ENCODE measurements at places on chromosomes 6 and 20.
A peak's percentile ranks its signal among the peaks of the same experiment; 100 is the strongest.

GRCh38 chr6:140041571-140042332 is 667.3 kb upstream of the CITED2 start:
- no peak for DNase-seq

GRCh38 chr20:13263451-13263850 is 42.4 kb downstream of the ISM1 start:
- no peak for DNase-seq

DNA sequence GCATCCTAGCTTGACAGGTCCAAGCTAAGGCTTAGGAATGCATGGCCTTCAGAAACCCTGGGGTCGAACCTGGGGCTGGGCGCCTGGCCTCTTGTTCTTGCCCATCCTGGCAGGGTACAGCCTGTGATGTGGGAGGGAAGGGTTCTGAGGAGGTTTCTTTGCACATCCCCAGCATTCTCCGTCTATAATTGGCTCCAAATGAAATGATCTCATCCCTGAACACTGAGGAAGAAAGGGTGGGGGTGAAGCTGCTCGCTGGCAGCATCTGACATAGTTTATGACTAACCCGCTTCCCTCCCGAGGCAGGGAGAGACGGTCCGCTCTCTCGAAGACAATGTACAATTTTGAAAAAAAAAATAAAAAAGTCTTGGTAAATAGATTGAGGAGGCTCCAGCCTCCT is 67.1 kb upstream of the ZNFX1 start:
- peak; percentile 85 for DNase-seq

- no peak for DNase-seq
Observed at GRCh38 chr6:151808371-151809241, 1.1 kb downstream of the ESR1 start.

GRCh38 chr20:60586269-60587050 is 628.2 kb downstream of the CDH26 start:
- no peak for DNase-seq

- DNase-seq: peak; percentile 66
Observed at GRCh38 chr6:156953479-156954146, 176.4 kb downstream of the ARID1B start.

DNA sequence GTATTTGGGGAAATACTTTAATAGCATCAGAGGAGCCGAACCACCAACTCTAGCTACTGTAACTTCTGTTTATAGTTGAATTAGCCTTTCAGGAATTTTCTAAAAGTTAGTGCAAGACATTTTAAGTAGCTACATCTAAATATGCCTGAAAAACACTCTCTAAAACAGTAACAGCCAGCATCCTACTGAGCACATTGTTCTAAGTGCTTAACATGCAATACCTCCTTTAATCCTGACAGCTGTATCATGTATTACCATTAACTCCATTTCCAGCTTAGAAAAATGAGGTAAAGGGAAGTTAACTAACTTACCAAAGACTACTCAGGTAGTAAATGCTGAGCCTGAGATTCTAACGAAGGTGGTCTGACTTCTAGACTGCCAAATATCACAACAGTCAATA is 120.7 kb downstream of the DST start:
- DNase-seq: no peak

DNA sequence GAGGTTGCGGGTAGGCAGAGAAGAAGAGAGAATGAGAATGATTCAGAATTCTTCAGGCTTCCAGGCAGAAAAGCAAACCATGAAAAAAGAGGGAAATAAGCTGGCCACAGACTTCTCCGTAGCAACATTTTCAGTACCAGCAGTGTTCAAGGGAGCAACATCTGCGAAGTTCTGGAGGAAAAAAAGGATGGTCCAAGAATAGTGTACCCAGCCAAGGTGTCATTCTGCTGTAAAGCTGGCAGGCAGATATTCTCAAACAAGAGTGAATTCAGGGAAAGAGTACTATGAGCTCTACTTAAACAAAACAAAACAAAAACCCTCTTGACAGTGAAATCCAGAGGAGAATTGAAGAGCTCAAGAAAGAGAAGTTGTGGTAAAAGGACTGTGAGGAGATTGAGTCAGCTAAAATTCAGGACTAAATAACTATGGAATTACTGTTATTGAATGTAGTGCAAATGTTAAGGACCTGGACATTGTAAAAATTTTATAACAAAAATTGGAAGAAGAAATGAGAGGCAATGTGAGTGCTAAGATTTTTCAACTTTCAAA is 86.5 kb downstream of the ATRN start:
- no peak for DNase-seq

GRCh38 chr20:7291323-7291943 is 523.9 kb downstream of the BMP2 start:
- no peak for DNase-seq

- no peak for DNase-seq
Observed at GRCh38 chr20:46435146-46435545, 28.7 kb upstream of the ELMO2 start.

DNA sequence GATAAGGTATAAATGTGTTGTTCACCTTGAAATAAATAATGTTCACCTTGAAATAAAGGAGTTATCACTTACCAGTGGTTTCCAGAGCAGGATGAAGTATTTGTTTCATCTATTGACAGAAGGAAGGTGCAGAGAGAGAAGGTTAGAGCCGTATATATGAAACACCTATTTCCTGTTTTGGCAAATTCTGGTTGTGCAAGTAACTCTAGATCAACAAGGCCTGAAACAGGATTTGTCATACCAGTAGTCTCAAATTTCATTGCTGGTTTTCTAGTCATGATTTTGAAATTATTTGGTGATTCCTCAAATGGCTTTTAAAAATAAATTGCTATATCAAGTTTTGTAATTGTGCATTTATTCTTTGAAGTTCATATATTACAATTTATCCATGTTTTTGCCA is at the start of gene CRISP3:
CRISP3 (minus strand) TSS at position 130 of the 400 bp plus-strand sequence; CDS start at position 109, 21 bp downstream.
- no peak for DNase-seq

DNA sequence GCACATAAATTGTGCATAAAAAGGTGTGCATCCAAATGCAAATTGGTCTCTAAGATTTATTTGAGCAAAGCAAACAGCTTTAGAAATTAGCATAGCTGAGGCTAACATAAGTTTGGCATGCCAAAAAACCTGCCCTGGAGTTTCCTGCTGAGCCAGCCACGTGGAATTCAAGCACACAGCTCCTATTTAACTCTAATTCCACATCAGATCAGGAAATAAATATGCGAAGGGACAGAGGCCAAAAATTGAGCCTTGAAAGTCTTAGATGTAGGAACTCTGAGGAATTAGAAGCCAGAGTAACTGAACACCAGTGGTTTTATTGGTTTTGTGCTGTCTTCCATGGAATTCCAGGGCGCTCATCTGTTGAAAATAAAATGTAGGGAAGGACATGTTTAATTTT is 19.6 kb downstream of the SOBP start:
- no peak for DNase-seq

DNA sequence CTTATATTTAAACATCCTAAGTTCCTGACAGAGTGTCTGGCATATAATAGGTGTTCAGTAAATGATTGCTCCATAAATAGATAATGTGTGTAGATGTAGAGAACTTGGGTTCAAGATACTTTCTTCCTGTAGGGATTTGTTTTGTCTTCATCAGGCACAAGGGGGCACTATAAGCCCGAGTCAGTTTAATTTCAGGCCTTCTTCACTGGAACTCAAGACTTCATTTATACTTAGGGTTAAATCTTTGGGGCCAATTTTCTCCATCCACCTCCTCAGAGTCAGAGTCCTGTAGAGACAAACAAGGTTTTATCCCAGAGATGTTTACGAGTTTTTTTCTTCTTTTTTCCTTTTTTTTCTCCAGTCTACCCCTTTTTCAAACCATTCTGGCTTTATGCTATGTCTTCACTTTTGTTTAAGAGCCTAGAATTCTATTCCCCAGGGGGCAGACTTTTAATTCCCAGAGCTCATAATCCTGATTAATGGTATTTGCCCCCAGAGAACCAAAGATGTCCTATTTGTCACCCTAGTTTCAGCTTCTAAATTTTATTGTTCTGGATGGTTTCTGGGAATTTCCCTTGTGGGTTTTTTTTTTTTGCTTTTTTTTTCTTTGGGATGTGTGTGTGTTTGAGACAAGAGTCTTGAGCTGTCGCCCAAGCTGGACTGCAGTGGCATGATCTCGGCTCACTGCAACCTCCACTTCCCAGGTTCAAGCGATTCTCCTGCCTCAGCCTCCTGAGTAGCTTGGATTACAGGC is 88.4 kb downstream of the HFE start:
- no peak for DNase-seq

GRCh38 chr6:25794784-25795183 is 37.1 kb downstream of the SLC17A1 start:
- no peak for DNase-seq

All from T1000 (cell line).